ENCODE measurements at places on chromosomes 3 and 15.

GRCh38 chr3:40745381-40746106 lies 220.8 kb downstream of the ZNF621 start:
- DNase-seq = no peak

GRCh38 chr3:196219194-196219969 lies 3.0 kb downstream of the SLC51A start:
- DNase-seq = peak; percentile 77

DNA sequence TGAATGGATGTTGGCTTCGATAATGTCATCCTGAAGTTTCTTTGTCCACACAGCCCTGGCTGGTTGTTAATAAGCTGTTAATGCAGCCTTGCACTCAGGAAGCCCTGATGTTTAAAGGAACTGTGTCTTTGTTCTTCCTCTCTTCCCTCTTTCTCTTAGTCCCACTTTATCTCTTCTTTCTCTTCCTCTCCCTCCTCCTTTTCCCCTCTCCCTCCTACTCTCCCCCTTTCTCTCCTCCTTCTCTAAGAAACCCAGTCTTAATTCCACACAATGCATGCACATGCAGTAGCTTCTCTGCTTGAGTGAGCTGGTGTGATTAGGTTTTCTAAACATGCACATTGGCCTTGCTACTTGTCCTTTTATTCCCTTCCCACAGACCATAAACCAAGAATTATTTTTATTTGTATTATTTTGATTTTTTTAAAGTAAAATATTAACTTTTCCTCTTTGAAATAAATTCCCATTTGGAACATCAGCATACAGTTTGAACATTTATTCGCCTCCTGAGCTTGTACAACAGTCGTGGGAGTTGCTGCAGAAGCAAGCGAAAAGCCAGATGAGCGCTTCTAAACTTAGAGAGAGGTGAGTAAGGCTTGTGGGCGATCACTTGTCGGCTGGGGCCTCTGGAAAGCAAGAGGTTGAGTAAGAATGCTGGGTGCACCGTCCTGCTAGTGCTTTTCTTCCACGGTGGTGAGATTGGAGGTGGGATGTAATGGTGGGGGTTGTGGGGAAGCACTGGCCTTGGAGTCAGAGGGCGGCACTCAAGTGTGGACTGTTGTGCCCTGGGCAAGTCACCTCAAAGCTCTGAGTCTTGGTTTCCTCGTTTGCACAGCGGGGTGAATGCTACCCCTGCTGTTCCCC lies 7.2 kb downstream of the GHRL start:
- DNase-seq = no peak

GRCh38 chr15:56242576-56243162 lies 1.0 kb downstream of the RFX7 start:
- no peak for DNase-seq
